ENCODE measurements at places on chromosomes 2 and 18.

- DNase-seq: no peak
Observed at GRCh38 chr18:63257453-63257852, 62.1 kb downstream of the BCL2 start.

DNA sequence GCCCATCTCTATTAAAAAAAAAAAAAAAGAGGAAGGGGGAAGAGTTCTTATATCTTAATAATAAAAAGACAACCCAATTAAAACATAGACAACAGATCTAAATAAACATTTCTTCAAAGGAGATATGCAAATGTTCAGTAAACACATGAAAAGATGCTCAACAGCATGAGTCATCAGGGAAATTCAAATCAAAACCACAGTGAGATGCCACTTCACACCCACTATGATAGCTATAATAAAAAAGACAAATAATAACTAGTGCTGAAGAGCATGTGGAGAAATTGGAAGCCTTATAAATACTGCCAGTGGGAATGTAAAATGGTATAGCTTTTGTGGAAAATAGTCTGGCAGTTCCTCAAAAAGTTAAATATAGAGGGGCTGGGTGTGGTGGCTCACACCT is 61.5 kb upstream of the CYP20A1 start:
- peak; percentile 25 for DNase-seq

DNA sequence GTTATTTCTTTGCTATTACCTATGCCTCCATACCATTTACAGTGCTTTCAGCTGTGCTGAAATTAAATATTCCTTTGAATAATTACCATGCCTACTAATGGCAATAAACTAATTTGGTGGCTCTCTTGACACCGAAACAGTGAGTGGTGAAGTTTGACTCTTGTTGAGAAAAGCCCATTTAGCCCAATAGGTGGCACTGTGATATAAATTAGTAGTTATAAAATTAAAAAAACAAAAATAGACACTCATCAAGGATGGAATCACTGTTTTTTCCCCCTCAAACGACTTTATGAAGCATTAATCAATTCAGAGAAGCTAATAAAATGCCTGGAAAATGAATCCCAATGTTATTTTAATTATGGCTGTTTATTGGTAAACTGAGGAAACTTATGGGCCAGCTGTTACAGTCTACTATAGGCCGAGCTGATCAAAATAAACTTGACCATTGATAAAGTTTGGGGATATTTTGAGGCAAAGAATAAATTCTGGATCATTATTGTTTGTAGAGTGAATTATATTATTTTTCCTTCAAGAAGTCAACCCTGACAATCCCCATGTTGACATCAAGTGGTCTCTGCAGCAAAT is 339.6 kb downstream of the TRIB2 start:
- peak; percentile 4 for DNase-seq

DNA sequence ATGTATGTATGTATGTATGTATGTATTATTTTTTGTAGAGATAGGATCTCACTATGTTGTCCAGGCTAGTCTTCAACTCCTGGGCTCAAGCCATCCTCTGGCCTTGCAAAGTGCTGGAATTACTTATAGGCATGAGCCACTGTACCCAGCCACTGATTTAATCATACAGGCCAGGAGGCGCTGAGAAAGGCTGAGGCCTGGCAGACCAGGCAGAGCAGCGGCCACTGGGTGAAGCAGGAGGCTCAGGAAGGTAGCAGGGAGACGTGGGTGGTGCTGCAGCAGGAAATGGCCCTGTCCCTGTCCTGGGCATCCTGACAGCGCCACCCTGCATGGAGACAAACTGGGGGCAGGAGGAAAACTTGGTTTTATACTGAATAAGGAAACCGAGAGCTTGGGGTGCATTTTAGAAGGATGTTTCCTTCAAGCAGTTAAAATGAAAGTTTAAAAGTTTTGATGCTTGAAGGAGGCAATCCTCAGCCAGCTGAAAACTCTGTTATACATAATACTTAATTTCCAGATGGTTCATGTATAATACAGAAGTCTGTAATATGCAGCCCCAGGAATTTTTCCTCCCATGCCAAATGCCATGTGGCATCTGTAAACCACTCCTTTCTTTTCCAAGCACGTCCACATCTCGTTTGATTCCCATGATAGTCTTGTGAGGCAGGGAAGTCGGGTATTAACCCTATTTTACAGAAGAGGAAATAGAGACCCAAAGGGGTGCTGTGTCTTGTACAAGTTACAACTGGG is 182.4 kb downstream of the CELF4 start:
- DNase-seq: no peak

- no peak for DNase-seq
Observed at GRCh38 chr2:73856214-73856613, 27.5 kb downstream of the STAMBP start.

DNA sequence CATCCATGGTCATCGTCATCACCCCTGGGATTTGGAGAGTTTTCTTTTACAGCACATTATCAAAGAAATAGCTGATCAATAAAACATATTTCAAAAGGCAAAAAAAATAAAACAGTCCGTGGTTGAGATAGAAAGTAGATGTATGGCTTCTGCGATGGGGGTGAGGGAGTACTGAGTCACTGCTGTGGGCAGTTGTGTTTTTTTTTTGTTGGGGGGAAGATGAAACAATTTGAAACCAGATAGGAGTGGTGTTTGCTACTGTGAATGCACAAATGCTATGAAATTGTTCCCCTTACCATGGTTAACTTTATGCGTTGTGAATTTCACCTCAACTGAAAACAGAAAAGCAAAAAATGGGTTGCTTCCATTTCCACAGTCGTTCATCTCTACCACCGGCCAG is 11.9 kb upstream of the SALL3 start:
- no peak for DNase-seq

DNA sequence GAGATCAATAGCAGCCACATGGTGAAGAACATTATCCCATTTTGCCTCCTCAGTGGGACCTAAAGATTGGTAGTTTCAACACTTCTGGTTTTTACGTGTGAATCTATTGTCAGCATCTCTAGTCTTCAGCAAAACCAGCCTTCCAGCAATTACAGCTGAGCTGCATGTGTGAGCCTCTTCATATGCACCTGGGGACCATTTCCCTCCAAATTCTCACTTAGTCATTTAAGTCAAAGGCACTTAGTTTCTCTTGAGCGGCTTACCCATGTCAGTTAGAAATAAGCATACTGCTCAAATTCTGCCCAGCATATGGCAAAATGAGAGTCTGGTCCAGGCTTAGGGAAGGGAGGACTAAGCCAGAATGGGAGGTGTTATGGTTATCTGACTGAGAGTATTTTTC is 99.7 kb upstream of the NXPH2 start:
- no peak for DNase-seq

- no peak for DNase-seq
Observed at GRCh38 chr2:133521146-133521745, 47.0 kb downstream of the NCKAP5 start.

GRCh38 chr2:11235583-11235982 is 80.3 kb downstream of the SLC66A3 start:
- DNase-seq: no peak

- peak; percentile 74 for DNase-seq
Observed at GRCh38 chr2:16665748-16666448, at the start of gene CYRIA. TSS of gene CYRIA (minus strand) at chr2:16665834. CDS start at chr2:16588119, 77,715 bp downstream.

- no peak for DNase-seq
Observed at GRCh38 chr2:106208874-106209273, 14.8 kb upstream of the UXS1 start.

- no peak for DNase-seq
Observed at GRCh38 chr2:73937103-73937885, 10.6 kb downstream of the DGUOK start.

DNA sequence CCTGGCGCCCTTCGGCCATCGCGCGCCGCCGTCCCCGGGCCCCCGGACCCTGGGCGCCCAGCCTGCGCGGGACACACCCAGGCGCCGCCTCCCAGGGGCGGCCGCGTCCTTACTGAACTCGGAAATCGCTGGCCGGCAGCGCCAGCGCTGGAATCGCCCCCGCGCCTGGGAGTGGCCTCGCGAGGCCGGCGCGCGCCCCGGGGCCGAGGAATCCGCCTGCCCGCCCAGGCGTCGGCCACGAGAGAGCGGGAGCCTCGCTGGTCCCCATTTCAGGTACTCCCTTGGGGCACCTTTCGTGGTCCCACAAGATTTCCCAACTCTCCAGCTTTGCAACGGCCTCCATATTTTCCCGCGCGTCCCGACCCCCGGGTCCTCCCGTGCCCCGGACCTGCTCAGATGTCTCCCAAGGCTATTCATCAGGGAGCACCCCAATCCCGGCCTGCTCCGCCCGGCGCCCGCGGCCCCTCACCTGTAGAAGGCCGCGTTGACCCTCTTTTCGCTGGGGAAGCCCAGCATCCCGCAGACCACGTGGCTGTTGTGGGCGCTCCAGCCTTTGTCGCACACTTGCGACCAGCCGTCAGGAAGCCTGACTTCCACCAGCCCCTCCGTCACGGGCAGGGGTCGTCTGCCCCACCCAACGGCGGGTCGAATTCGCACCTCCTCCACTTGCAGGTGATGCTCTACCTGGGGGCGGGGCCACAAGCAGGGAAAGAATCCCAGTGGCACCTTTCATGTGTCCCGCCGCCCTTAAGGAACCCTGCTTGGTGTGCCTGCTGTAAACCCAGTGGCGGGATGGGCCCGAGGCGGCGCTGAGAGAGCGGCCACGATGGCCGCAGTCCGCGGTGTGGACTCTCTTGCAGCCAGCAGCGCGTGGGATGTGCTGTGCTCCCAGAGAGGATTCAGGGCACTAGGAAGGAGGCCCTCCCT is 4.6 kb downstream of the LOXL3 start:
- DNase-seq: no peak

DNA sequence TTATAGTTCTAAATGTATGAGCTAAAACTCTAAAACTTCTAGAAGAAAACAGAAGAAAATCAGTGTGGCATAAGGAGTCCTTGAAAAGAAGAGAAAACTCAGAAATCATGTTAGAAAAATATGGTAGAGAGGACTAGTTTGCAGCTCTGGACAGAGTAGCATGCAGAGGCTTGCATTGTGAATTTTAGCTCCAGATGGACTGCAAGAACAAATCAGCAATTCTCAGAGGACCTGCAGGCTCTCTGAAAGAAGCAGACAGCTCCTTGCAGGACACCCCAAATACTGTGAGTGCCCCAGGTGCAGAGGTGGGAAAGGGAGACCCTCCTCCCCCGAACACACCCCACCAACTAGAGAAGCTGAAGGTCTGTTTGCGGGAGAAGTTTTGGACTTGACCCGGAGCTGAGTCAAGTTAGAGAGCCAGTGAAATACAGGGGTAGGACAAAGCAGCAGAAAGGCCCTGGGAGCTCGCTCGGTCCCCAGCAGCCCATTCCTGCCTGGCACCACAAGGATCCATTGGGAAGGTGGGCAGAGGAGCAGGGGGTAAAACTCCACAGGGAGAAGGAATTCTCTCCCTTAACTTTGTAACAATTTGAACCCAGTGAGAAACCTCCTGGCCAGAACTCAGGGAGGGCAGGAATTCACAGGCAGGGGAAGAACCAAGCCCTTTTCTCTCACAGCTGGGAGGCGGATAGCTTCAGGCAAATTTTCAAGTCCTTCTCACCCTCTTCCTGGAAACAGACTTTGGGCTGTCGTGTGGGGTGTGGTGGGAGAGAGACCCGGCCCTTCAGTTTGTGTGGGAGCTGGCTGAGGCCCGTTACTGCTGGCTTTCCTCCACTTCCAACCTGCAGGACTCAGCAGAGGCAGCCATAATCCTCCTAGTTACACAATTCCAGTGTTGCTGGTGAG is 216.2 kb upstream of the SLC35G4 start:
- no peak for DNase-seq

GRCh38 chr2:168613551-168613950 is 157.5 kb downstream of the CERS6 start:
- no peak for DNase-seq

- peak; percentile 19 for DNase-seq
Observed at GRCh38 chr18:8705961-8706790, 820 bp downstream of the MTCL1 start.

DNA sequence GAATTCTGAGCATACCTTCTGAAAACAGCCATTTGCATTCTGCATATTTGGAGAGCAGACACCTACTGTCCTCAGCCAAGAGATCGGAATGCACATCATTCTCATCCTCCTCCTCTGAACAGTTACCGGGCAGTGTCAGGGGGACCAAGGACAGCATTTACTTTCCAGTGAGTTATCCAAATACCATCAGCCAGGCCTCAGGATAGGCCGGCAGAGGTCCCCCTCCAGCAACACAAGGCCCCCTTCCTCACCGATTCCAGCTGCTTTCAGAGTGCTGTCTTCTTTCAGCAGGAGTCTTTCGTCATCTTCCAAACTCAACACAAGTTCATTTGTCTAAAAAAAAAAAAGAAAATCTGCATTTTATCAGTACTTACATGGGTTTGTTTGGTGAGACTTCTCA is 55.3 kb downstream of the C2orf76 start:
- DNase-seq: no peak

DNA sequence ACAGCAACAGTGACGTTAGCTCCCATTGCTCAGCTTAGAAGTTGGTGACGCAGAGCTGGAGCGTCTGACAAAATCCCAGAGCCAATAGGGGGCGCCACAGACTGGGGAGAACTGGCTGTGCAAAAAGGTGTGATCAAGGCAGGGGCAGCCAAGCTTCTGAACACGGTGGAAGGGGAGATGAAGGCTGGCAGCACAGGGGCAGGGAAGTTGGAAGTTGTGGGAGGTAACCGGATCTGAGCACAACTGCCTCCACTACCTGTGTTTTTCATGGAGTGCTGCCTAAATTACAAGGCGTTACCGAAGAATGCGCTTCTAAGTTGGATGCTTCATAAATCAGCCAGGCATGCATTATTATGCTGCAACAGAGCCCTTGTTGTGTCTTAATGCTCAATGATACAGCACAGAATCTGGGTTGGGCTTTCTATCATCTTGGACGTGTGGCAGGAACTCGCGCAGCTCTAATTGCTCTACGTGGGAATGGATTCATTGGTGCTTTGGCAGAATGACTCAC is 370.0 kb downstream of the SLC4A3 start:
- DNase-seq: no peak

DNA sequence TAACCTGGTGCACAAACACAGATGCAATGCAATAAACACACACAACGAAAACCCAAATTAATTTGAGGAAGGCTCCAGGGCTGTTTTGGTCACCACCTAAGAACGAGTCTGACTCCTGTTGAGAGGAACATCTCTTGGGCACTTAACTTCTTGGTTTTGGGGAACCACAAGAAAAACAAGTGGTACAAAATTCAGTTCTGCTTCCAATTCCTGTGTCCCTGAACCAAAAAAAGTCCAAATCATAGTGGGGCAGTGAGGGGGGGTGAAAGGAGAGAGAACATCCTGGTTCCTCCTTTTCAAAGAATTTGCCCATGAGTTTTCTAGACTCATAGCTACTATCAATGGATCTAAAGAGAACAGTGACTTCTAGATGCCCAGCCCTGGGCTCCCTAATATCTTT is 143.6 kb downstream of the COL4A4 start:
- no peak for DNase-seq

- DNase-seq: no peak
Observed at GRCh38 chr18:79789091-79789891, 8.4 kb upstream of the KCNG2 start.

- DNase-seq: no peak
Observed at GRCh38 chr2:103161456-103162289, 399.8 kb downstream of the TMEM182 start.

GRCh38 chr18:78596794-78597345 is 382.7 kb upstream of the SALL3 start:
- DNase-seq: no peak

Measured in natural killer cell (primary cell).